ENCODE measurements at places on chromosomes 7 and 10. TPM values are rescaled to one million over a fixed set of nuclear protein-coding genes. Genes with fewer than 3 reads are reported as not detected.

The LIPJ gene
- total RNA-seq = not detected

The NUTM2E gene
- 0.53 TPM for total RNA-seq

The HMX2 gene
- total RNA-seq = 0.13 TPM

The CAMK2G gene
- total RNA-seq = 18.3 TPM

The PRDX3 gene
- total RNA-seq = 299 TPM

The GBX1 gene
- not detected for total RNA-seq

The CRHR2 gene
- not detected for total RNA-seq

The UTF1 gene
- total RNA-seq = not detected

Measured in A549 treated with CORT108297 at 1 μM for 4 hours (cell line).